ENCODE measurements at places on chromosomes 2 and 18. TPM values are rescaled to one million over a fixed set of nuclear protein-coding genes. Genes with fewer than 3 reads are reported as not detected.

GRCh38 chr18:75156831-75157230 lies 52.1 kb downstream of the PTGR3 start:
- DNase-seq = no peak

- no peak for DNase-seq
Measured at GRCh38 chr2:70418514-70418913, 116.6 kb upstream of the FAM136A start.

- no peak for DNase-seq
Measured at GRCh38 chr2:134087371-134087921, 166.4 kb upstream of the MGAT5 start.

Gene SCYGR8
- not detected for total RNA-seq

- peak; percentile 30 for DNase-seq
Measured at GRCh38 chr2:26679867-26680266, 12.7 kb upstream of the KCNK3 start.

GRCh38 chr18:13112982-13113381 lies 105.6 kb upstream of the LDLRAD4 start:
- peak; percentile 46 for DNase-seq

DNA sequence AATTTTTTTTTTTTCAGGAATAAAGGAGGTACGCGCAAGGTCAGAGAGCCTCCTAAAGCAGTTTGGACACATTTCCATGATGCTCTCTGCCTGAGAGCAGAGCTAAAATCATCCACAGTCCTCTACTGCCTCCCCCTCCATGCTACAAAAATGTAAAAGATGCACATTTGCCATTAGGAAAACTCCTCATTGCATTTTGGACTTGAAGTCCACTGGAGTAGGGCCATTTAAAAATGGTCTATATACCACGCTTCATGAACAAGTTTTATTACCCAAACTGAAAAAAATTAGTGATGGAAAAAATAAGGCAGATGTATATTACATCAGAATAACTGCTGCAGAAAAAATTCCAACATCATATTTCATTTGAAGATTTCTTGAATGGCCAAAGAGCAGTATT lies 256.0 kb downstream of the AFF3 start:
- no peak for DNase-seq

DNA sequence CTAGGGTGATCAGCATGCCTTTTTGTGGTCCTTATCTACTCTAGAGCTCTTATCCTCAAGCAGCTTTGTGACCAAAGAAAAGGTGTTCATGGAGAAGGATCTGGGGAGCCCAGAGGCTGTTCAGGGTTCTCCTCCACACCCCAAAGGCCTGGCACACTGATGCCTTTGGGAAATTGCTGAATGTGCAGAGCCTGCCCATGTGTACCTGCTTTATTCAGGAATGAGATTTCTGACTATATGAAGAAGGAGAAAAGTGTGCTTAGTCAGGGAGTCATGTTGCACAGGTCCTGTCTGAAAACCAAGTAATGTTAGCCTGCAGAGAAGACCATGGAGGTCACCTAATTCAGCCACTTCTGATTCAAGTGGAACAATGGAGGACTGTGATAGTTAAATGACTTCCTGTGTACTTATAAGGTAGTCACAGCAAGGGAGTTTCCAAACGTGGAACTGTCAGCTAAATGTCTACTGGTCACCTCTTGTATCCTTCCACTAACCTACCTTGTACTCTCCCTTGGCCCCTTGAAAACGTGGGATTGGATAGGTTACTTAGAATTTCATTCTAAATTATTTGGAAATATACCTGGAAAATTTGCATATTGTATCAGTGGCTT lies 81.3 kb downstream of the LIMS1 start:
- no peak for DNase-seq

DNA sequence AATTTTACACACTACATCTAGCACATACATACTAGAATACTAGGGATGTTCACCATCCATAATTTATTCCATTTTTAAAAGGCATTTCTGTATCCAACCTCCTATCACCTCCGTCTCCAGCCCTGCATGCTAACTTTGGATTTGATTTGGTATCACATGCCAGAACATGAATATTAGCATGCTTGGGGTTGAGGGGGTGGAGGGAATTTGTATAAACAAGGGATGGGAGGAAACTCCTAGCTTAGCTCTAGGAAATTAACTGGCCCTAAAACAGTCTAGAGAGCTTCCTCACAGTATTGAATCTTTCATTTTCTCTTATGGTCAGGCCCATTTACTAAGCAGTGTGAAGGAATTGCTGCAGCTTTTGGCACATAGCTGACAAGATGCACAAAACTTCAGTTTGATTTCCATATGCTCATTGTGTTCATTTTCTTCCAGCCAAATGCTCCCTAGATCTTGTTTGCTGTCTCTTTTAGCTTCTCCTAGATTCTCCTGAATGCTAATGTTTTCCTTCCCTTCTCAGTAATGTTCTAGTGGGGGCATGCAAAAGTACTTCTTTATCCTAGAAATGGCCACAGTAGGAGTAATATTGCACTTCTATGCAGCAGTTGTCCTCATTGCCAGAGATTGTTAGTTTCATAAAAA lies 135.2 kb downstream of the VWC2L start:
- no peak for DNase-seq

DNA sequence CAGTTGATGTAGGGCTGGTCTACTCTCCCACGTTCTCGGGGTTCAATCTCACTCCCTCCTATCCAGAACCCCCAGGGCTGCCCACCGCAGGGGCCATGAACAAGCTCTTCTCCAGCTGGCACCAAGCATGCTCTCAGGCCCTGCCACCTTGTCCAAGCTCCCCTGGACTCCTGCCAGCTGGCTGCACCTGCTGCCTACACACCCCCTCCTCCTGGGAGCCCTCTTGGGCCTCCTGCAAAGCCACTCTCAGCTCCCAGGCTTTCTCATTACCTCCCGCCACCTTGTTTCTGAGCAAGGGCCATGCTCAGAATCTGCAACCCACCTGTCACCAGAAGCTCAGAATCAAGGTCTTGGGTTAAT lies 56.0 kb downstream of the HDAC4 start:
- DNase-seq = no peak

Gene DLX1
- total RNA-seq = 2.4 TPM

Gene ADAM23
- 0.29 TPM for total RNA-seq

Data from osteoblast (primary cell).